ENCODE measurements at places on chromosomes 2 and 18.

DNA sequence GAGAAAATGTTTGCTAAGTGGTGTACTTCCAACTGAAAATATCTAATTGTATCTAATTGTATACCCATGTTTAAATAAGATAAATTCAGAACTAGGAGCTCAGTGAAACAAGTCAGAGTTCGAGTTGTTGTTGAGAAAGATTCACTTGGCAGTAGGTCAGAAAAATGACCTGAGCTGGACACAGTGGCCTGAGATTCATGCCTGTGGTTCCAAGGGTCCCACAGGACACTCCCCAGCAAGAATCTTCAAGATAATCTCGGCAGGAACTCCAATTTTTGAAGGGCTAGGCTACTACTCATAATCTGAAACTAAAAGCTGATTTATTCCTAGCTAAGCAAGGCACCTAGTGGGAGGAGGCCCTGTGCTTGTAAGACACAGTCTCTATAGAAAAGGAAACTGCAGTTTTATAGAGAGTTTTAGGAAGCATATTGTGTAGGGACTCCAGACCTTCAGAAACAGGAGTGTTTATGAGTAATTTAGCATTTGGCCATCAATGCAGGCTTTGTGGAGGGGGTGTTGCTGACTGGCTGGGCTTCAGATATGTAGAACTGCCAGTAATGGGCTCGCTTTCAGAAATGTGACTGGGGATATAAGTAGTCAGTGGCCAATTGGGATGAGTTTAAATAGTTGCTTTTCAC lies 43.2 kb downstream of the SP140 start:
- DNase-seq = no peak

GRCh38 chr2:216206041-216206703 lies 97.0 kb downstream of the XRCC5 start:
- no peak for DNase-seq

DNA sequence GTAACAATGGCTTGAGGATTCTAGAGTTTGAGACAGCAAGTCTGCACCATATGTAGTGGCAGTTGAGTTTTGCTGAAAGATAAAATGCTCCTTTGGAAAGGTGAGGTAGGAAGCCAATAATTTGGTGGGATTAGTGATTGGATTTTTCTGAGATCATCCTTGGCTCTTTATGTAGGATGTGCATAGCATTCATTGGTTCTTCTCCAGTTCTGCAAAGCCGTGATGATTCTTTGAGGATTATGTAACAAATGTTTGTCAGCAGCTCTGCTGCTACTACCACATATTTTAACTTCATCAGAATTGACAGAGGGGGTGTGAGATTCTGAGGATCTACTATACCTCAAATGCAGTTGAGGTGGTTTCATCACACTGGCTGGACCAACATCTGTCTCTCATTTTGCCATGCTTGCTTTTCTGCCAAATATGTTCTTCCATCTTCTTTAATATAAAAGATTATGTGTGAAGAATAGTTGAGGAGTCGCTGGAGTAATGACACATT lies 188.9 kb upstream of the RASGRP3 start:
- no peak for DNase-seq

DNA sequence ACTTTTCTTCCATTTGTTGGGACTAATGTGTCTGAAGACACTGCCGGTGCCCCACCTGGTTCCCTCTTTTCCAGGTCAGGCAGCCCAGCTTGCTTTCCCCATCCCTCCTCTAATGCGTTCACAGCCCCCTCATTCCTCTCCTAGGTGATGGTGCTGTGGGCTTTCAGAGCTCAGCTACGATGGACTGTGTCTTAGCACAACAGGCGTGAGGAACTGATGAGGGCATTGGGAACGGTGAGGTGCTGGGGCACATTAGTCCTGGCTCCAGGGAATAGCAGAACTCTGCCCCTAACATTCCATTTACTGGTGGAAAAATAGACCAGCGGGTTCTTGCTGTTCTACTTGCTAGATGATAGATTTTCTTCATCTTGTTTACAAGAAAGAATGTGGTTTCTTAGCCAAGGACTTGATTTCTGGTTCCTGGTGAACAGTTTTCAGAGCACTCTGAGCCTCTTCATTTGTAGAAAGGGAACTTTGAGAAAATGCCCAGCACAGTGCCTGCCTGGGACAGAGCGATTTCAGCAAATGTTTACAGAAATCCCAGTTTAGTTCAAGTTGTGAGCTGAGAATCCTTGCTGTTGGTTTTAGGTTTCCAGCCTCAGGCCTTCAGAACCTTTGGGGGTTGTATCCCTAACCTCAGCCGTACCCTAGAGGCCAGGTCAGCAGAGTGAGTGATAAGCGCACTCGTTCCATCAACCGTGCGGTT lies 42.5 kb downstream of the LDLRAD4 start:
- no peak for DNase-seq

GRCh38 chr2:162768656-162769055 lies 69.9 kb downstream of the KCNH7 start:
- DNase-seq = no peak

GRCh38 chr2:73963385-73964120 lies 21.2 kb upstream of the TET3 start:
- no peak for DNase-seq

- no peak for DNase-seq
These were observed 812.6 kb upstream of the LRATD1 start for GRCh38 chr2:13819896-13820295.

DNA sequence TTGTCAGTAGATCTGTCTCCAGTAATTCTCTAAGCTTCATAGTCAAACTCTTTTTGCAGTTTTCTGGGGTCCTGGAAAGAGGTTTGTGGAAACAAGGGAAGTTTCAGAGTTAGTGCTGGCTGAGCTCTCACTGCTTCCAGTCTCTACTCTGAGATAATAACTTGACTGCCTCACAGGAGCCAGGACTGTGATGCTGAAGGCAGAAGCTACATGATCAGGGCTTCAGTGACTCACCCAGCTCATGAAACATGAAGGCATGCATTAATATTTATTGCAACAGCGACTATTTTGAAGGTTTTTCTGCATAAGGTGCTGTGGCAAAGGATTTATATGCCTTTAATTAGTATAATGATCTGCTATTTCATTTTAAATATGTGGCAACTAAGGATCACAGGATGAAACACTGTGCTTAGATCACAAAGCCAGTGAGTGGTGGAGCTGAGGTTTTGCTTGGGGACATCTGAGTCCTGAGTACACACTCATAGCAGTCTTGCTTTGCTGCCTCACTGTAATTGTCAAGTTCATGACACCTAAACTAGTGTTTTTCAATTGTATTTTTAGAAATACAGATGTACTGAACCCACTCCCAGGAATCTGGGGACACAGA lies 448.4 kb upstream of the GCFC2 start:
- no peak for DNase-seq

DNA sequence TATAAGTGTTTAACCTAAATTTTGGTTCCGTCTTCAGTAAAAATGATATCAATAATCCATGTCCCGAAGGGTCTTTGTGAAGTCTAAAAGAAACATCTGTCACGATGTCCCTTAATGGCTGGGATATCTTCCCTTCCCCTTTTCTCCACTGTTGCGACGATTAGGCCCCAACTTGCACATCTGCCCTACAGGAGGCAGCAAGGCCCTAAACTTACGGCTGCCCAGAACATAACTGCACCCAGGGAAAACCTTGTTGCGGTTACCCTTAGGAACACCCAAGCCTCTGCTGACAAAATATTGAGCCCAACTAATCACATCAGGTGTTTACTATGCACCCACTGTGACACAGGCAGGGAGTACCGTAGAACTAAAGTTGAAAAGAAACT lies 1.3 kb upstream of the SMAD2 start:
- peak; percentile 31 for DNase-seq

- no peak for DNase-seq
These were observed at the start of gene GAL3ST2 for GRCh38 chr2:241776336-241777169. GAL3ST2 (plus strand) TSS chr2:241776822; CDS start chr2:241776956, 134 bp downstream.

GRCh38 chr2:207513551-207514257 lies 16.1 kb upstream of the CREB1 start:
- peak; percentile 95 for DNase-seq

GRCh38 chr2:217941886-217942728 lies 60.7 kb downstream of the TNS1 start:
- DNase-seq = no peak

DNA sequence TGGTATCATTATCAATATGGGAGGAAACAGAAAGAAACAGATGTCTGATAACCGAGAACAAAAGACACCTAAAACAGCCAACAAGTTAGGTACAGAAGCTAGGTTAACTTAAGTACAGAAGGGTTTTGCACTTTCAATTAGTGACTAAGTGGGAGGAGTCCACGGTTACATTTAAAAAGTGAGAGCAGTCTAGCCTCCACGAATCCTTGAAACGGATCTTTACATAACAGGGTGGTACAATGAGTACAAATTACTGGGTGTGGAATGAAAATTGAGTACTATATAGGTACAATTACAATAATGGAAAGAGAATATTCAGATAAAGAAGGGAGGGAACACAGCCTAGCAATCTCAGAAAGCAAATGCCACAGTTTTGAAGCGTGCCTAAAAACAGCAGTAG lies 76.6 kb downstream of the TLK1 start:
- DNase-seq = no peak

DNA sequence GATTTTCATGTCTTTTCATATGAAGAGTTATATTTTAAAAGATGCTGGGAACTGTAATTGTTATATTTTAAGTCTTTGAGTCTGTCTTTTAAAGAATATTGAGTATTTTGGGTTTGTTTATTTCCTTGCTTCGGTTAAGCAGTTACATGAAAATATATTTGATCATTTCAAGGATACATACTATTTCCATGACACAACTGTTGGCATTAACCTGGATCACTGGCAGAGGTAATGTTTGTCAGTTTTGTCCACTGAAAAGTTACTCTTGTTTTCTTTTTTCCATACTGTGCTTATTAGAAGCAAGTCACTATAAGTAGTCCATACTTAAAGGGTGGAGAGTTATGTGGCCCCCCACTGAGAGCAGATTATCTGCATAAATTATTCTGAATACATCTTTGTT lies 1142.0 kb upstream of the TMEFF2 start:
- no peak for DNase-seq

DNA sequence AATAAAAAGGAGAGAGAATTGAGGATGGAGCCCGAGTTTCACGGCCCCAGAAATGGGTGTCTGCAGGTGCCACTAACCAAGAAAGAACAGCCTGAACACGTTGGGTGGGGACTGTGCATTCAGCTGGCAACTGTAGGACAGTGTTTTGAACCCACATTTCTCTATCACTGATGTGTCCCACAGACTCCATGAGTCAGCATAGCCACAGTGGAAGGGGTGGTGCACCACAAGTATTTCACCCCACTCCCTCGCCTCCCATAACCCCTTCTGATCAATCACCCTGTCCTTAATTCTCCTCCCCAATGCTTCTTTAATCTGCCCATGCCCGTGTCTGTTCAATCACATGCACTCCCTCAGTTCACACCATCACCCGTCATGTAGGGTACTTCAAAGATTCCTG lies 291.5 kb downstream of the ZNF516 start:
- no peak for DNase-seq

DNA sequence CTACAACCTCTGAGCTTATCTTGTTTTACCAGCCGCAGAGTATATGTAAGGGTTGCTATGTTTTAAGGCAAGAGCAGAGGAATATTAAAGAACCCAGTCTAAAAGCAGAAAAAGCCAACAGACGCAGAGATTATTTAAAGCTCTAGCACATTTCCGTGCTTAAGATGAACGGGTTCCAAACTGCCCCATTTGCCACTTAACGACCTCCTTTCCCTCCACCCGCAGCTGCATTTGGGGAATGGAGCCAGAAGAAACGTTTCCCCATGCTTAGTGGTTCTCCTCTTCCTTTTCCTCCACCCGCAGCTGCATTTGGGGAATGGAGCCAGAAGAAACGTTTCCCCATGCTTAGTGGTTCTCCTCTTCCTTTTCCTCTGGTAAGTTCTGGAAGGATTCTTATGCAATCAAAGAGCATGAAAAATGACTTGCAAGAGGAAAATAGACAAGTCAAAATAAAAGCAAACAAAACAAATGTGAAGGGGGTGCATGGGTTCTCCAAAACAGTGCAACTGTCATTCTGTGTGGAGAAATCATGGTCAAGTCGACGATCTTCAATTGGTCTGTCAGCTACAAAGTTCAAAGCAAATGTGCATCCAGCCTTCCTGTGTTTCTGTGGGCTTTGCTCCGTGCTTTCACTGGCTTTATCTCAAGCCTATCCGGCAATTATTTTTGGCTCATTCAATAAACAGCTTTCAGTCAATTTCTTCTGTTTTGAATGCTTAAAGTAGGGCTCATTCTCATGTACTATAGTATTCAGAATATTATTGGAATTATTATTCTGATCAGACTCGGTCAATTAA lies 57.8 kb downstream of the DIPK1C start:
- DNase-seq = no peak

- peak; percentile 56 for DNase-seq
These were observed 13.6 kb upstream of the THADA start for GRCh38 chr2:43609290-43609918.

DNA sequence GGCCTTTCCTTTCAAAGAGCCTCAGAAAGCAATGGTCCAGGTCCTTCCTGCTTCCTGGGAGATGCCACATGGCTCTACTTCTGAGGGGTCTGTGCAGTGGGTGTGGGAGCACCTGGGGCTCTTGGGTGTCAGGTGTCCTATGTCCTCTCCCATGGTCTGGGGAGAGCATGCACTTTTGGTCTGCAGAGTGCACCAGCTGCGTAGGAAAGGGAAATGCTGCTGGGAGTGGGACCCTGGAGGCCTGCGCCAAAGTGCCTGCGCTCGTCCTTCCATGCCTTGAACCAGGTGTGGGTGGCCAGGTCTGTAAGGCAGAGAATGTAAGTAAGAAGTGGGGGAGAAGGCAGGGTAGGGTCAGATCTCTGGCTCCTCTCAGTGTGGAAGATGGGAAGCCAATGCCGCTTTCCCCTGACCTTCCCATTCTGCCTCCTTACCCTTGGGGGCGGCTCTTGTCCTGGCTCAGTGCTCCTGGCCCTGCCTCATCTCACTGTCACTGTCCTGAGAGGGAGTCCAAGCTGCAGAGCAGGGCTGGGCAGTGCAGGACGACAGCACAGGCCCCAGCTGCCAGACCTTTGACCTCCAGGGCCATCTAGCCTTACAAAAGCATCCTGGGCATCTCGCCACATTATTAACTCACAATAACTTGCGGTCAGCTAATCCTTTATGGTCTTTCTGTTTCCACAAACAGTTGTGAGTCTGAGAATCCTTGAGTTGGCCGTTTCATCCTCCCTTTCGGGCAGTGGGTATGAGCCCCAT lies 6.6 kb upstream of the PROM2 start:
- DNase-seq = peak; percentile 77

- DNase-seq = no peak
These were observed 154.4 kb downstream of the ASB1 start for GRCh38 chr2:238581126-238581525.

- no peak for DNase-seq
These were observed 33.7 kb upstream of the APCDD1 start for GRCh38 chr18:10420561-10421352.

- DNase-seq = no peak
These were observed 166.9 kb downstream of the GBX2 start for GRCh38 chr2:236001166-236001828.

Data from ACHN (cell line).